Suppressor macrophage (primary cell): ENCODE measurements at places on chromosomes 12 and 14.

DNA sequence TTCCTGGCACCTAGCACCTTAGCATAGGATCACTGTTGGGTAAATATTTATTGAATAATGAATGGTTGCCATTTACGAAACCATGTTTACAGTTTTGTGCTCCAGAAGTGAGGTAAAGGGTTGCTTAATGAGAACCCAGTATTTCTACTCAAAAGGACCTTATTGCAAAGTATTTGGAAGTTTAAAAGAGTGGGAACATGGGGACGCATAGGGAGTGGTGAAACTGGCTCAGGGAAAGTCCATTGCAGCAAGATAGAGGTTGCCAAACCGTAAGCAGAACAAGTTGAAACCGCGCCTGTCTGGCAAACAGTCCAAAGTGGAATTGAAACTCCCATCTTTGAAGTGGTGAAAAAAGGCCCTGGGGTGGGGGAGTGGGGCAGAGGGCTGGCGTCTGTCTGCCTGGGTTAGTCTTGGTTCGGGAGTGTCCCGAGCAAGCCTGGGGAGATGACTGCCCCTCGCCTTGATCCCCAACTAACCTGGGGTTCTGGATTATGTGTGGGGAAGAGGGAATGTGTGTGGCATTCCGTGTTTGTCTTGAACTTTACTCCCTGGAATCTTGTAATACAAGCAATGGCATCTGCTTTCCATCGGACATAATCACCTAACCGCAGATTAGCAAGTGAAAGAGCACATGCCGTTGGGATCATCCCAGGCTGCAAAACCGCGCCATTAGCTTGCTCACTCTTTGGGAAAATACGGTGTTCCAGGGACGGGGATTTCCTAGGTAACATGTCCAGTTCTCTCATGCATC lies 7.2 kb downstream of the ALDH2 start:
- peak; percentile 93 for DNase-seq

DNA sequence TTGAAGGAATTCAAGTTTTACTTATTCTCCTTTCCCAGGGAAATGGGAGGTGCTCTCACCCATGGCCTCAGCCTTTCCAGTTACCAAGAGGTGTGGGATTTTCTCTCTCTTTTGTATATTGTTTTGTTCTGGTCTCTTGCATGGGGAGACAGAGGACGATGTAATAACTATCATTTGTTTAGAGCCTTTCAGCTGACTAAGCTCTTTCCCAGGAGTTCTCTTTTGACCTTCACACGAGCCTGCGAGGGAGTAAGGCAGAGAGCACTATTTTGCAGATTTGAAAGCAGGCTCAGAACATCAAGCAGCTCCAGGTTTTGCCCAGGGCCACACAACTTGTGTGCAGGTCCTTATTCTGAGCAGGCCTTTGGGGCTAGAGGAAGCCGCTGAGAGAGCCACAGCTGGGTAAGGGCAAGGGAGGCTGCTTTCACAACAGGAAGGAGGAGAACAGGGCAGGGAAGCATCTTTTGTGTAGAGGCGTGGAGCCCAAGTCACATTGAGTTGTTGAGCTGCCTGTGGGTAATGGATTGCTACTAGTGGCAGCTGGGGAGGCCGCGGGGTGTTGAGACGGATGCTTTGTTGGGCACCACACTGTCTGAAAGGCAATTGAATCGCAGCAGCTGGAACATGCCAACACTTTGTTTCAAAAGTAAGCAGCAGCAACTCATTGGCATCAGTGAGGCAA lies 116.2 kb downstream of the PRMT8 start:
- peak; percentile 43 for DNase-seq

DNA sequence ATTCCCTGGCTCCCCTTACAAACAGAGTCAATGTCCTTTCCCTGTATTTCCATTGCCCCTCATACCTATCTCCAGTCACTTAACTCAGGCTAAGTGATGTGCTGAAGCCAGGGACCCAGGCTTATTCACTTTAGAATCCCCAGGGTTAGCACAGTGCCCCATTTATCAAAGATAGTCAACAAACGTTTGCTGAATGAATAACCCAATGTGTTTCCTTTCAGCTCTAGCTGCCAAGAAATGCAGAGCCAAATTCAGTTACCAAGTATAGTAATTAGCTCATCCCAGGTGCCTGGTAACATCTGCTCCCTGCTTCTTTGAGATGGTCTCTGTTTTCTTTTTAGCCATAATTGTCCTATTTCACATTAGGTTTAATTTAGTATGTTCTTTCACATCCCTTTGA lies 189.5 kb downstream of the PHLDA1 start:
- DNase-seq: no peak

DNA sequence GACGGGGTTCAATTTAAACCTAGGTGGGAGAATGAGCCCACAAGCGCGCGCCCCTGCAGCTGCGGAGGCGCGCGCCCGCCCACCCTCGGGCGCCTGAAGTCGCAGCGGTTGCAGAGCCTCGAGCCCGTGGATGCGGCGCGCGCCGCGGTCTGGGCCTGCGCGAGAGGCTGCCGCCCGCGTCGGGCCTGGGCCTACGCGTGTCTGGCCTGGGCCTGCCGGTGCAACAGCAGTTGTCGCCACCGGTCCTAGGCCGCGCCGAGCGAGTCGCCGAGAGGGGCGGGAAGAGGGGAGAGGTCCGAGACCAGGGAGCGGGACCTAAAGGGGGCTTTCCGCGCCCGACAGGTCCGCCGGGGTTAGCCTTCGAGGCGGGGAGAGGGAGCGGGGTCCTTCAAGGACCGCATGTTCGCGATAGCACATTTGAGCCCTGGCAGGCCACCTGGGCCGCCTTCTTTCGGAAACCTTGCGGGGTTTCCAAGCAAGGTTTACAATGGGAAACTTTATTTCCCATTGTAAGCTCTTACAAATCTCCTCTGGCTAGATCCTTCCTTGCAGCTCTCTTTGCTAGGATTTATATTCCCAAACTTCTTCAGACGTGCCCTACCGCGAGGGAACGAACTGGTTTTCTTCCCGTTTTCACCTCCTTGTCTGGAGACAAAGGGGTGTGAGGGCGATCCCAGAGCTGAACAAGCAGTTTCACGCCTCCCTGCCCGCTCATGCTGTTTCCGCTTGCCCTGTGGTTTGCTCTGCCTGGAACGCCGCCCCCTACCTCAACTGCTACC lies 6.8 kb downstream of the SIX6 start:
- DNase-seq: peak; percentile 5

- no peak for DNase-seq
These were observed 6.4 kb downstream of the LUM start for GRCh38 chr12:91104812-91105466.

- no peak for DNase-seq
These were observed 7.7 kb upstream of the DYRK2 start for GRCh38 chr12:67640863-67641262.

DNA sequence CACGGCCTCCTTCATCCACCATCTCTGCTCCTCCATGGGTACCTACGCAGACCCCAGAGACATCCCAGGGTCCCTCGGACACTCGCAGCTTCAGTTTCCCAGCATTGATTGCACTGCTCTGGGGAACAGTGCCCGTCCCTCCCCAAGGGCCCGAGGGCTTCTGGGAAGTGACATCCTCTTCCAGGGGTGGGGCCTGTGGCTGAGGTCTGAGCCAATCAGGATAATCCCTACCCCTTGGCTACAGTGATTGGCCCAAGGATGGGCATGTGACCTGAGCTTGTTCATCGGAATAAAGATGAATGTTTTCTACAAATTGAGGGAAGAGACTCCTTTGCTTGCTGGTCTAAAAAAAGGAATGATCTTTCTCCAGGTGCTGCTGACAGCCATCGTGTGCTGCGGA lies 37.3 kb upstream of the MYL2 start:
- DNase-seq: no peak

- no peak for DNase-seq
These were observed 179.0 kb downstream of the LRFN5 start for GRCh38 chr14:41785696-41786095.

DNA sequence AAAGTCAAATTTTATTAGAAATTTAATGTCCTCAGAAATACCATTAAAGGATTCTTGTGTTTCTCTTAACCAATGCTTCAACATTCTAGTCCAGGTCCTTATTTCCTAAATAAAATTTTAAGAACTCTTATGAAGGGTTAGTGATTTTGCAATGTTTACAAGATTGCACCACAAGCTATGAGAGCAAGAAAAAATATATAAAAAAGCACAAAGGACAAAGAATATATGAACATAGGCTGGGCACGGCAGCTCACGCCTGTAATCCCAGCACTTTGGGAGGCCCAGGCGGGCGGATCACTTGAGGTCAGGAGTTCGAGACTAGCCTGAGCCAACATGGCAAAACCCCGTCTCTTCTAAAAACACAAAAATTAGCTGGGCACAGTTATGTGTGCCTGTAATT lies 7.7 kb downstream of the RACGAP1 start:
- peak; percentile 34 for DNase-seq

- DNase-seq: no peak
These were observed 14.7 kb downstream of the PEBP1 start for GRCh38 chr12:118150625-118151024.

- peak; percentile 84 for DNase-seq
These were observed 241.7 kb upstream of the AMIGO2 start for GRCh38 chr12:47321436-47321835.

DNA sequence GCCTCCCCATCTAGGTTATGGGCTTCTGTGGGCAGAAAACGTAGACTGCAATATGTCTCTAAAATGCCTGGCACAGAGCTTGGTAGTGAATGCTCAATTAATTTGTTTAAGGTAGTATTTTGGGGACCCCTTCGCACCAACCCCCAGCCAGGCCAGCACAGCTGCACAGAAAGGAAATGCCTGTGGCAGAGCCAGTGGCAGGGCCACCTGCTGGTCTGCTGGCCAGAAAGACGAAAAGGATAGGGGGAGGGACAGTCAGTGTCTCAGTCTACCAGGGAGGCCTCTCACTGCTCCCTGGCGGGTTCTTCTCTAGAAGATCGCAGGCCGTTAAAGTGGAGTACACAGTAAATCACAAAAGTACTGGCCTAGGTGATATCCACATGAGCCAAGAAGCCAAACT lies 3.5 kb downstream of the RAB15 start:
- DNase-seq: no peak

GRCh38 chr12:111175396-111176094 lies 193.3 kb downstream of the PHETA1 start:
- peak; percentile 55 for DNase-seq
